Smooth muscle cell of the pulmonary artery (primary cell): ENCODE measurements at places on chromosomes 16 and 17. TPM values are rescaled to one million over a fixed set of nuclear protein-coding genes. Genes with fewer than 3 reads are reported as not detected.

Gene RFNG
- 54.0 and 89.8 TPM in 2 replicates for total RNA-seq

Gene UNK
- total RNA-seq, result 18.5 and 19.3 TPM in 2 replicates

Gene PRRT2
- total RNA-seq, result 1.2 and 1.8 TPM in 2 replicates

Gene MILR1
- total RNA-seq, result 2.3 and 15.9 TPM in 2 replicates

Gene KRT17
- total RNA-seq, result 3.0 and 9.0 TPM in 2 replicates
